ENCODE measurements at places on chromosomes 5 and 9.

- no peak for DNase-seq
Observed at GRCh38 chr9:33447799-33448553, 583 bp upstream of the AQP3 start.

DNA sequence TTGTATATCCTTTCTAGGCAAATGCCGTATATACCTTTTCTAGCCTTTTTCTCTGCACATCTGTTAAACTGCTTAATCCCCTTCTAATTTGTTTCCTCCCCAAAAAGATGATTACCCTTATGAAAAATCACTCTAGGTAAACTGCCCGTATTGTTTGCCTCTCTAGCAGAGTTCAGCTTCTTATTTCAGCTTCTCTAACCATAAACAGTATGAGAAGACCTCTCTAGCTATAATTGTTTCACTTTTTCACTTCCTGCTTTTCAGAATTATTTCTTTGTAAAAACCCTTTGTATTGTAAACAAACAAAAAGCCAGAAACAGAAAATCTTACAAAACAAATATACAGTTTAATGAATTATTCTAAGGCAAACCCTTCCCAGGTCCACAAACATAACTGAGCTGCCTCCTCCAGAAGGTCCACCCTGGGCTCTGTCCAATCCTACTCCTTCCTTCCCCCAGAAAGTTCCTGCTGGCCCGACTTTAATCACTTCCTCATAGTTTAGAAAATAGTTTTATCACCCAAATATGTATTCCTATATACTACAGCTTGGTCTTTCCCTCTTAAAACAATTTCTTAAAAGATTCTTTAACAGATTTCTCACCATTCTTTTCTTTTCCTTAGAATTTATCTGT, 158.1 kb downstream of the FGF1 start:
- DNase-seq = no peak

- no peak for DNase-seq
Observed at GRCh38 chr5:74073257-74073656, 447.3 kb downstream of the ARHGEF28 start.

DNA sequence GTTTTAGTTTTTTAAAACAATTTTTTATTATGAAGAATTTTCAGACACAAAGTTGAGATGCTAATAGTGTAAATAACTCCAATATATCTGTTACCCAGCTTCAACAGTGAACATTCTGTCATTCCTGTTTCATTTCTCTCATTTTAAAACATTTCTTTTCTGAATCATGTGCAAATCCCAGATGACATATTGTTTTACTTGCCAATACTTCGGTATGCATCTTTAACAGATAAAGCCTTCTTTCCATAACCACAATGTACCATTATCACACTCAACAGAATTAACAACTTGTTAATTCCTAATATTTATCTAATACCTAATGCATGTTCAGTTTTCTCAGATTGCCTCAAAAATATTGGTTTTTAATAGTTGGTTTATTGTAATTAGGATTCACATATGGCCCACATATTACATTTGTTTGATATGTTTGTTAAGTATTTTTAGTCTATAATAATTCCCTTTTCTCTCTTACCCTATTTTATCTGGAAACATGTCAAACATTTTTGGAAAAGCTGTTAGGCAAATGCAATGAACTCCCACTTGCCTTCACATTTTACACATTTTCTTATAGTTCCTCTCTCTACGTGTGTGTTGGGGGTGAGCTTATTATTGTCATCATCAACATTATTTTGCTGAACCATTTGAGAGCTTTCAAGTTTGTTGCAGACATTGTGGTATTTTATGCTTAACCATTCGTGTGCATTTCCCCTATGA, 58.7 kb upstream of the ANKRD55 start:
- DNase-seq = no peak

DNA sequence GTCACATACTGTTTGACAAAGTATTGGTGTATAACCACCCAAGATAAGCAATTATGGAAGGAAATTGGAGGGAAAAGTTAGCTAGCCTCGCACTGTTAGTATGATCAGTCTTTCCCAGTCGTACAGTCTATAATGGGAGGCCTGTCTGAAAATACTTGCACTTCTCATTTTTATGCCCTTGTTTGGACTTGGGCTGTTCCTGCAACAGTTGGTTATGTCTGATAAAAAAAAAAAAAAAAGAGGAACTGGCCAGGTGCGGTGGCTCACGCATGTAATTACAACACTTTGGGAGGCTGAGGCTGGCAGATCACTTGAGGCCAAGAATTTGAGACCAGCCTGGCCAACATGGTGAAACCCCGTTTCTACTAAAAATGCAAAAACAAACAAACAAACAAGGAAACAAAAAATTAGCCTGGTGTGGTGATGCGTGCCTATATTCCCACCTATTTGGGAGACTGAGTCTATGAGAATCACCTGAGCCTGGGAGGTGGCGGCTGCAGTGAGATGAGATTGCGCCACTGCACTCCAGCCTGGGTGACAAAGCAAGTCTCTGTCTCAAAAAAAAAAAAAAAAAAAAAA, 58.3 kb upstream of the ANKRD33B start:
- no peak for DNase-seq

Measured in stimulated activated CD4-positive, alpha-beta T cell treated with anti-CD3 and anti-CD28 coated beads, Interleukin-2, amount 100 ng/mL, for 48 hours (primary cell).